ENCODE measurements at places on chromosomes 2 and 18.

GRCh38 chr18:28582724-28583123, 405.8 kb upstream of the CDH2 start:
- no peak for DNase-seq

- DNase-seq, result no peak
These were observed 75.5 kb downstream of the SLC4A3 start for GRCh38 chr2:219702796-219703545.

GRCh38 chr18:11561293-11561692, 48.1 kb upstream of the SLC35G4 start:
- no peak for DNase-seq

DNA sequence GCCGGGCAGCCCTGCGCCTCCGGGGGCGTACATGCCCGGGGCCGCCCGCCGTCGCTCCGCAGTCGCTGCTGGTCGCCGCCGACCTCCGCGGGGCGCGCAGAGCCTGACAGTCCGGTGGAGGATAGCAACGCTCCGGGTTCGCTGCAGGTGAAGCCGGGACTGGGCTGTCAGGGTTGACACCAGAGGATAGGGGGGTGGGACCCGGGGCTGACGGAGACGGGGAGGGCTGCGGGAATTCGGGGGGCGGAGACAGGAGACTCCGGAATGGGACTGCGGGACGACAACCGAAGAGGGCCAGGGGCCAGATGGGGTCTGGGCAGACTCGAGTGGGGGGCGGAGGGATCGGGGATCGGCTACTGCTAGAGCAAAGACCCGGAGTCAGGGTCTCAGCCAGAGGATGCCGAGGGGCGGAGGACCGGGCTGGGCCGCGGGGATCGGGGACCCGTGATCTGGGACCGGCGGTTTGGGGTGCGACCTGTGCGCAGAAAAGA, 403 bp downstream of the TMEM127 start:
- peak; percentile 39 for DNase-seq

- DNase-seq, result peak; percentile 70
These were observed 62.3 kb downstream of the VWA3B start for GRCh38 chr2:98149333-98149697.

DNA sequence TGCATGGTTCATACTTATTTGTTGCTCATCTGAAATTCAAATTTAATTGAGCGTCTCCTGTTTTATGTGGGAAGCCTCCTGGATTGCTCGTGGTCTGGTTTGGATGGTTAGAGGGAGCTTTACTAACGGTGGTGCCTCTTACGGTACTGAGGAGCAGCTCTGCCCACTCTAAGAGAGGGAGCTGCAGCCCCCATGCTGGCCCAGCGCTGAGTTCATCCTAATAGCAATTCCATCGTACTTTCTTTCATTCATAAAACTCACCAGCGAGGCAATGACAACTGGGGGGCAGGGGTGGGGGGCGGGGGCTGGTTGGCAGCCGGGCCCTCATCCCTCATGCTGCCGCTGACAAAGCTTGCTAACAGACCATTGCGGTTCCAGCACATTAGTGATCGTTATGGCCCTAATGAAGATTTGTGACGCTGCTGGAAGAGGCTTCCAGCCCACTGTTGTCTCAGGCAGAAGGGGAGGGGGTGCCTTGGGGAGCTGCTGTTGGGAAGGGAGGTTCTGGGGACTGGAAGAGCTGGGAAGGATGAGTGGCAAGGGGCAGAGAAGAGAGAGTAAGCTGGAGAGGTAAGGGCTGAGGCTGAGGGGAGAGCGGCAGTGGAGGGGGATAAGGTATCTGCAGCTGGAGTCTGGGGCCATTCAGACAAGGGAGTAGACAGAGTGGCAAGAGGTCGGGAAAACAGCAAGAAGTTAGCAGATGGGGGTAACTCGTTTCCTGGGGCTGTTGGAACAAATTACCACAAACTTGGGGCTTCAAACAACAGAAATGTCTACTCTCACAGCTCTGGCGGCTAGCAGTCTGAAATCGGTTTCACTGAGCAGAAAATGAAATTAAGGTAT, 238.1 kb downstream of the LPIN1 start:
- no peak for DNase-seq

DNA sequence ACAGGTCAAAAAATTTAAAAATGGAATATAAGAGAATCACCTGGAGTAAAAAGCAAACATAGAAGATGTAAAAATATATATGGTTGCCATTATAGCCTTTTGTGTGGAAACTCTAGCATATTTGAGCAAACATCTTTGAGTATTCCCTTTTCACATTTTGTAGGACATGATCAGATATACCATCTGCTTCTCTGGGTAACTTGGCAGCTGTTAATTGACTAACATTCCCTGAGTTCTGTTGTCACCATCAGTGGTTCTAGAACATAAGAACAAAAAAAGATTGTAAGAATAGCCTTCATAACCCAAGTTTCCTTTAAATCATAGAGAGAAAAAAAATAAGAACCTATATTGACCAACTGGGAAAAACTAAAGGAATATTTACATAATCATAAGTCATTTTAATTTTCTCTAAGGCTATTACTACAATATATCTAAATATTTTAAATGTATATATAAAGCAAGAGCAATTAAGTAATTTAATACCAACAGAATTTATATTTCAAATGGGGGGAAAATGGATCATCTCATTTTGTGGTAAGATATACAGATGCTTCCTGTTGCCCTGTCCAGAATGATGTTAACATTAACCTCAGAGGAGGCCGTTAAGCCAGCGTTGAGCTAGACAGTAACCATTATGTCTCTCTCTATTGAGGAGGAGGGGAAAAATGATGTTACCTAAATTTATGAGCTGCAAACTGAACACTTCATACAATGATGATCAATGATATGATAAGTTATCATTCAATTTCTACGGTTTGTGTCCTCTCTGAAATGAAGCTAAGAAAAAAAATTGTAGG, 9.8 kb upstream of the INO80D start:
- DNase-seq, result no peak

DNA sequence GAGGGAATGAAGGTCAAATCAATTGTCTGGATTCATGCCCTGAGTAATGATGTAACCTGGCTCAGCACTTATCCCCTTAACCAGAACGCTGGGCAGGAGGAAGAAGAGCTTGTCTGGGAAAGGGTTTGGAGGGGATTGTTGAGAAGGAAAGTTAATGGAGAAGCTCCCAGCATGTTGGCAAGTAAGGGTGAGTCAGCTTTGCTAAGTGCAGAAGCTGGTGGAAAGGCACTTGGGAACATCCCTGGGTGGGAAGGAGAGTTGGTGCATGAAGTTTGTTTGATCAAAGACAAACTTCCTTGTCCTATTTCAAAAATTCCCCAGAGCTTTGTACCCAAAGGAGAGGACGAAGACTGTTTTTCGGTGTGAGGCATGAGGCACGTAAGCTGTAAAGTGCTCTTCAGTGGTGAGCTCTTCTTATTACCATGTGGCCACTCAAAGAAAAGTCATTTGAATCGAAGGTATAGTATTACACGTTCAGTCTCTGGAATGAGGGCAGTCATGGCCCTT, 17.6 kb upstream of the DAW1 start:
- peak; percentile 89 for DNase-seq

- no peak for DNase-seq
These were observed 14.1 kb downstream of the KLF11 start for GRCh38 chr2:10057231-10058107.

GRCh38 chr2:45014016-45014702, 4.9 kb upstream of the SIX2 start:
- peak; percentile 80 for DNase-seq

GRCh38 chr18:6174983-6175745, 239.5 kb downstream of the L3MBTL4 start:
- DNase-seq, result peak; percentile 50

DNA sequence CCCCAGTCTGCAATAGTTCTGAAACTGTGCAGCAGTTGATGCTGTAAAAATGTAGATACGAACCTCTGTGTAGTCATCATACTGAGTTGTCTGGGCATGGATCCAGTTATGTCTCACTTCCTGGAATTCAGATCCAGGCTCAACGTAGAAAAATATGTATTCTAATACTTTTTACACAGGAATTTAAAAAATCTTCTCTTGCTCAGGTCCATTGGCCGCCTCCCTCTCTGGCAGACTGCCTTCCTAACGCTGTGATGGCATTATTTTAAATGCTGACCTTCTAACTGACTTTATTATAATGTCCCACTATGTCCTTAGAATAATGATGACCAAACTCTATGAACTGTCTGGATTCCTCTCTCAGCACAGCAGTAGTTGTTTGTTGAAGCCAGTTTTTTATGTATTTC, 119.6 kb downstream of the FEZ2 start:
- peak; percentile 82 for DNase-seq

- DNase-seq, result no peak
These were observed 302.7 kb upstream of the TNP1 start for GRCh38 chr2:217162533-217162932.

DNA sequence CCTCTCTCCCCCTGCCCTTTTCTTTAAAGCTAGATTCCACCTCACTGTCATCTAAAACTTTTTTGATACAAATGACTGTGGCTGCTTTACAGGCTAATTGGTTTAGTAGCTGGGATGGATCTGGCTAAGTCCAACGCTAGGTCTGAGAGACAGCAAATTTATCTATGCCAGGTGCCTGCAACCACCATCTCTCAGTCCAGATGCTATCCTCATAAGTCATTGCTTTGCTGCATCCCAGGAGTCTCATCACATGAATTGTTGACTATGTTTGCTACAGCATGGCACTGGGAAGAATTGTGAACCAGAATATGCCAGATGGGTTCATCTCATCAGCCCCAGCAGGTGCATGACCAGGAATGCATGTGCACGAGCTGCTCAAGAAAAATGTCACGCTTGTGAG, 100.0 kb upstream of the PID1 start:
- DNase-seq, result no peak

DNA sequence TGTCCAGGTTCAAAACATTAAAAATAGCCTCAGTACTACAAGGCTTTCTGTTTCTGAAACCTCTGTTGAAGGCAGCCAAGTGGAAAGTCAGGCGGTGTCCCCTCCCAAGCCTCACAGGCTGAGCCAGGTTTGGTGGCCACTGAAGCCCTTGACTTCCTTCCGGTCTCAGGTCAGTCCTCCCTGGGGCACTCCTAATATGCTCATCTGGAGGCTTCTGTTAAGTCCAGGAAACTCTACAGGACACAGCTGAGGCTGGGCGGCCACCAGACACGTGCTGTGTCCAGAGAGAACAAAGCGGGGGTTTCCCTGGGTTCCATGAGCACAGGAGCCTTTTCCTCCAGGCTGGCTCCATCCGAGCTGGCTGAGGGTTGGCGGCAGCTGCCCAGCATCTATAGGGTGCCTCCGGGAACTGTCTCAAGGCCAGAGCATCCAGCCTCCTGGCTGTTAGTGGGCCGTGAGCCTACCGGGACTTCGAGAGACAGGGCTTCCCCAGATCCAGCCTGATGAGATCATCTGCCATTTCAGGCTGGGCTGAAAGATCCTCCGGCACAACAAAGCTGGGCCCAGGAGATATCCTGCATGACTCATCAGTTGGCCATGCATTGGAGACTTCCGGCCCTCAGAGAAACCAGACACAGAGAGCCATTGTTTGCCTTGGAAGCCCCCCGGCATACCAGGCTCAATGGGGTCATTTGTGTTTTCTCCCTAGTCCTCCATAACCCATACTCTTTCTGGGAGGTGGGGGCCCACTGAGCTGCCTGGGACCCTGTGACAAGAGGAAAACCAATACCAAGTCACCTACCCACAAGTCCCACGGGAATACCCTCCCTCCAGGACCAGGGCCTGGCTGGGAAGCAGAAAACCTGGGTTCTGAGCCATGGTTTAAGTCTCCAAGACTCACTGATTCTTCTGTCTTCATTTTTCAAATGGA, 71.7 kb downstream of the HS1BP3 start:
- peak; percentile 92 for DNase-seq

- no peak for DNase-seq
These were observed 59.8 kb downstream of the HDLBP start for GRCh38 chr2:241255542-241256167.

- no peak for DNase-seq
These were observed 257.9 kb downstream of the SUCLG1 start for GRCh38 chr2:84201158-84201557.

DNA sequence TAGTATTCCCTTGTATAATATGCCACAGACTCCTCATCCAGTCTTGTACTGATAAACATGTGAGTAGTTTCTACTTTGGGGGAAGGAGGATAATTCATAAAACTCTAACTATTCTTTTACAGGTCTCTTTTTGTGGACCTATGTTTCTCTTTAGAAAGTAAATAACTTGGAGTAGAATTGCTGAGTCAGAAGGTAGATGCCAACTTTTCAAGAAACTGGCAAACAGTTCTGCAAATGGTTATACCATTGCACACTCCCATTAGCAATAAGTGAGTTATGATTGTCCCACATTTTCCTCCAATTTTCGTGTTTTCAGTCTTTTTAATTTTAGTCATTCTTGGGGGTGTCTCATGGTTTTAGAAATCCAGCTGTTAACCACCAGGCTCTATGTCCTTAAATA, 477.2 kb upstream of the LRRTM4 start:
- no peak for DNase-seq

DNA sequence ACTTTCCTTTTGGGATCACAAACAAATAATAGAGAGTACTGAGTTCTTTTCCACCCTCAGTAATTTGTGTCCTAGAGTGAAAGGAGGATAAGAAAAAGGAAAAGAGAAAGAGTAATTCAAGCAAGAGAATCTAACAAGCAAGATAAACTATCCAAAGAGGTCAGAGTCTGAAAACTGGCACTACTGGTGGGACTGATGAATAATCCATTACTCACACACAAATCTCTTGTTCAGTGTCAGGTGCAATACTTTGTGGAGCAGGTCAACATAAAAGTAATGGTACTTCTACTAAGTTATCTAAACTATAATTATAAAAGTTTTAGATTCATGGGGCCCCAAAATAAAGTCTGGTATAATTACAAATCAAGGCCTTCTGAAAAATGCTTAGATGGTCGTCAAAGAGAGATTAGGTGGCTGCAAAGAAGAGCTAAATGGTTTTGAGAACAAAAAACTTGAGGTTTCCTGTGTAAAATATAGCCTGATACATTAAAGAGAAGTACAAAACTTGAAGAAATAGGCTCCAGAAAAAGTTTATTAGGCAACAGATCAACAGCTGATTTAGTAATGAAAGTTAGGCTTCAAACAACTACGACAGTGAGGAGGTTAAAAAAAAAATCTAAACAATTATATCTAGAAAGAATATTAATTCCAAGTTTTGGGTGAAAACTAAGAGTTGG, 109.4 kb downstream of the BAZ2B start:
- DNase-seq, result peak; percentile 57

DNA sequence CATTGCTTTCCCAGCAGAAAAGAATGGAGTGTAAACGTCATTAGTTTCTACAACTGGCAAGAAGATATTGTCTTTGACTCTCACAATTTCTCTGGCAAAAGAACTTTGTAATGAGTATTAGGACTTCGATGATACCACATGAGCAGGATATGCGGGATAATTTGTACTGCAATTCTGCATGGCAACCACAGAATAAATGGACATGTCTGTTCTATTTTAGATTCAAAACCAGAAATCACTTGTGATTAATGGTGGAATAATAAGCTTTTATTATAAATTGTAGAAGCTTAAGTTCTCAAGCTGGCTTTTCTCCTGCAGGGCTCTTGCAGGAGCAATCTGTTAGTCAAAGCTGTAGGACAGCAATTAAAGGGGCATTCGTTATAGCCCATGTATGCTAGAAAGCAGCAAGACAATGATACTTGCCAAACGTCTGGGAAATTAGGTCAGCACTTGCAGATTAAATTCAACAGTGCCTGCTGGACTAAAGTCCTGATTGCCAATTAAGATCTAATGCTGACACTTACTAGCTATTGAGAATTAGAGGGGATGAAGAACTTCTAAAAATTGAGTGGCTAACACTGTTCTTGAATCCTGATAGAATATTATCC, 177.9 kb downstream of the PTH2R start:
- DNase-seq, result no peak
